ENCODE measurements at places on chromosomes 2 and 18.
A peak's percentile ranks its signal among the peaks of the same experiment; 100 is the strongest.

DNA sequence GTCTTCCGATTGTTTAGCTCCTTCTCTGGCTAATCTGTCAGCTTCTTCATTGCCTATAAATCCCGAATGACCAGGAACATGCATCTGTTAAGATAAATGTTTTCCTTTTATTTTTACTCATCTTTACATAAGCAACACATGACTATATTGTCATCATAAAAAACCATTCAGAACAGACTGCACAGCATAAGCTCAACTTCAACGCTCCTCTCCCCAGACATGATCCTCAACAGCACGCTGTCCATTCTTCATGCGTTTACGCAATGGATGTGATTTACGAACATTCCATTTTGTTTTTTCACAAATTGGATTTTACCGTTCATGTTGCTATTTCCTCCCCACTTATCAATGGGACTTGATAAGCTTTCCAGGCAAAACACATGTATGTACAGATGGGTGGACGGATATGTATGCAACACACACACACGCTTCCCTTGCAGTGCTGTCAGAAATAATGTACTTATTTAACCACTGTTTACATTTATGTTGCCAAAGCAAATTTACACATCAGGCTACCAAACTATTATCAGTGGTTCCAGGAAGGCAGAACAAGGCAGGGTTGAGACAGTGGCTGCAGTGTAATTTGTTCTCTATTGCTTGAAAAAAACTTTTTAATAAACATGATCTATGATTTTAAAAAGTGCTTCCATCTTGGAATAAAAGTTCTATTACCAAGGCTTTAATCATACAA lies 12.2 kb downstream of the RNASEH1 start:
- no peak for DNase-seq

- DNase-seq = no peak
Measured at GRCh38 chr2:240147382-240147781, 6.9 kb upstream of the OTOS start.

- DNase-seq = peak; percentile 33
Measured at GRCh38 chr2:88199912-88200682, 30.0 kb downstream of the THNSL2 start.

- DNase-seq = no peak
Measured at GRCh38 chr2:96823198-96823597, 7.1 kb downstream of the CNNM3 start.

GRCh38 chr2:133841900-133842299 lies 273.6 kb upstream of the NCKAP5 start:
- DNase-seq = no peak

GRCh38 chr2:164922134-164922533 lies 33.2 kb downstream of the SLC38A11 start:
- no peak for DNase-seq

- DNase-seq = no peak
Measured at GRCh38 chr2:48364100-48364499, 165.9 kb upstream of the STON1 start.
